ENCODE measurements at places on chromosomes 12 and 14.

- DNase-seq, result no peak
These were observed 6.8 kb downstream of the OR10A7 start for GRCh38 chr12:55227643-55228042.

GRCh38 chr12:54504550-54504949, 7.0 kb downstream of the NCKAP1L start:
- DNase-seq, result no peak

GRCh38 chr12:19402211-19402610, 37.1 kb upstream of the AEBP2 start:
- DNase-seq, result no peak

- DNase-seq, result no peak
These were observed 238.5 kb downstream of the CACNA1C start for GRCh38 chr12:2291182-2291832.

DNA sequence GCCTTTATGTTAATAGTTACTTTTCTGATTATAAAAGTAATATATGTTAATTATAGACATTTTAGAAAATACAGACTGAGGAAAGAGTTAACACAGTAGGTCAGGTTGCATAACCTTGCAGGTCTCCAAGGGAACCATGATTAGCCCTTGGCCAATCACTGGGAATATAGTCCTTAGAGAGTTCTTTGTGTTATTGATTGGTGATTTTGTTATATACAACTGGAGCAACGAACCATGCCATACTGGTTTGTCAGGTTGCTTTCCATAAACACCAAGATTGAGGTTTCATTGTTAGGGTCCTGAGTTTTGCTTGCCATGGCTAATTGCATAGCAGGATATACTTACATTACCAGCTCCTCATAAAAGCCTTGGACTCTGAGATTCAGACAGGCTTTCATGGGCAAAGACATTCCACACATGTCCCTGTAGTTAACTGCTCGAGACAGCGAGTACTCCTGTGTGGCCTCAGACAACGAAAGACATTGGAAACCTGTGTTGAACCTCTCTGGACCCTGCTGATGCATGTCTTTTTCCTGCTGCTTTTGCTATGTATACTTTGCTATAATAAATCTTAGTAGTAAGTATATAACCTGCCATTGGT, 33.7 kb downstream of the MAPK1IP1L start:
- no peak for DNase-seq

Measured in M059J (cell line).